Urinary bladder (tissue), 4 donors: ENCODE measurements at places on chromosomes 2 and 18. TPM values are rescaled to one million over a fixed set of nuclear protein-coding genes. Genes with fewer than 3 reads are reported as not detected.

The PDE1A gene
- 49.9 TPM for total RNA-seq

DNA sequence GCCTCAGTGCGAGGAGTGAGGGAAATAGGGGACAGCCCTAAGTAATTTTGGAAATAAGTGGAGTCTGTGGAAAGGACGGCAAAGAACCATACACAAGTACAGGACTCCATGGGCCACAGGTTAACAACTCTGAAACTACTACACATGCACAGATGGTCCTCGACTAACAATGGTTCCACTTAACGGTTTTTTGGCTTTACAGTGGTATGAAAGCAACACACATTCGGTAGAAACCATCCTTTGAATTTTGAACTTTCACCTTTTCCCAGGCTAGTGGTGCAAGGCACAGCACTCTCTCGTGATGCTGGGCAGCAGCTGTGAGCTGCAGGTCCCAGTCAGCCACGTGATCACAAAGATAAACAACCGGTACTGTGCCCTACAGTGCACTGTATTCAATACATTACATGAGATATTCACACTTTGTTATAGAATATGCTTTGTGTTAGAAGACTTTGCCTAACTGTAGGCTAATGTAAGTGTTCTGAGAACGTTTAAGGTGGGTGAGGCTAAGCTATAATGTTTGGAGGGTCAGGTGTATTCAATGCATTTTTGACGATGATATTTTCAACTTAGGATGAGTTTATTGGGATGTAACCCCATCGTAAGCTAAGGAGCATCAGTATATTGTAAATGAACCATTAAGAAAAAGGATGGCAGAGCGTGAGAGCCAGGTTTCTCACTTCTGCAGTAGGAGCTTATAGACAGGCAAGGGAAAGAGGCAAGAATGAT is 44.6 kb downstream of the TBC1D8 start:
- DNase-seq: no peak

- no peak for DNase-seq
These were observed 93.8 kb upstream of the ZBTB14 start for GRCh38 chr18:5389356-5389755.

- DNase-seq: no peak
These were observed 27.5 kb downstream of the ZNF516 start for GRCh38 chr18:76467371-76468190.

The BCL2L11 gene
- total RNA-seq: 10.2 TPM

The MYOM1 gene
- 41.9 TPM for total RNA-seq

- DNase-seq: no peak
These were observed at the start of gene REEP1 for GRCh38 chr2:86337244-86337835. Gene REEP1, minus strand, starts transcription at chr2:86337626. Its CDS starts 116 bp downstream, at chr2:86337510.

DNA sequence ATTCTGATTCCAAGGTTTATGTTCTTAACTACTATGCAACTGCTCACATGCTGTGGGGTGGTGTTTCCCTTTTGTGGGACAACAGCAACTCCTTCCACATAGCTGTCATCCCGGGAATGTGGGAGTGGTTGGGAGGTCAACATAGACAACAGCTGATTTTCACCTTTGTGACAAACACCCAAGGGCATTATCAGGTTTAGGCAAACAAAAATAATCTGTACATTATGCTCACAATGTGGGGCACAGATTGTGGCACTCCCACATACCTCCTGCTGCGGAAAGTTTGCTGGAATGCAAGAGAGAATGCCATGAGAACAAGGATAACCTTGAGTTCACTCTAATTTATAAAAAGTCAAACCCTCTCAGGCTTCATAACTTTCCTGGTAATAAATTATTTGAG is 582.6 kb downstream of the CNTNAP5 start:
- DNase-seq: no peak

The RAB6C gene
- total RNA-seq: 0.11 TPM

- no peak for DNase-seq
These were observed 73.7 kb upstream of the TGFA start for GRCh38 chr2:70627211-70627898.

DNA sequence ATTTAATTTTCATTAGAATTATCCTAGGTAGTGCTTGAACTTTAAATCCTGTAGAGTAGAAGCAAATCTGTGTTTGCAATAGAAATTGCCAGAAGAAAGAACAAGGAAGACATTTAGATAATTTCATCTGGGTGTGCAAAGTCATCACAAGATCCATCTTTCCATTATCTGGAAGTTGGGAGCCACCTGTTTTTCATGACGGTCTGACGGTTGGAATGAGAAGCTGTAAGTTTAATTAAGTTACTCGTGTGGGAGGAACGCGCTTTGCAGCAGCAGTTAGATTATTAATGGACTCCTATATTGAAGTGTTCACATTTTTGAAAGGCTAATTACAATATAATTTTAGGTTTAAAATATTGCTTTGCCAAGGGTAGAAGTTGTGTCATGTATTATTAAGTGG is 69.9 kb upstream of the PARD3B start:
- no peak for DNase-seq

The SAP130 gene
- 5.5 TPM for total RNA-seq

DNA sequence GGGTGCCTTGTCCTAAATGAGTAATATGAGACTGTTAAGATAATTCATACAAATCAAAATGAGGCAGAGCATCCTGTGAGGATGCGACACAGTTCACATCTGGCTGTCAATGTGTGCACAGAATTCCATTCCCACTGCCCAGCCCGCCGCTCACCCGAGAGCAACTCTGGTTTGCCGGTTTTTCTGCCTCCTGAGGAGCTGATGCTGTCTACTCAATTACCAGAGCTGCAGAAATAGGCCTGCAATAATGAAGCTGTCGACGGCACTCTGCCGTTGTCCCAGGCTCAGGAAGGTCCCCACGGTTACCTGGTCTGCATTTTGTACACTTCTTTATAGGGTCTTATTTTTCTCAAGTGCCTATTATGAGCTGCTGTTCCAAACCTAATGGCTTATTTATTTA is 55.7 kb upstream of the LYPD1 start:
- DNase-seq: no peak

The IMPA2 gene
- total RNA-seq: 38.2 TPM

- no peak for DNase-seq
These were observed 11.2 kb downstream of the POU3F3 start for GRCh38 chr2:104865096-104865470.

DNA sequence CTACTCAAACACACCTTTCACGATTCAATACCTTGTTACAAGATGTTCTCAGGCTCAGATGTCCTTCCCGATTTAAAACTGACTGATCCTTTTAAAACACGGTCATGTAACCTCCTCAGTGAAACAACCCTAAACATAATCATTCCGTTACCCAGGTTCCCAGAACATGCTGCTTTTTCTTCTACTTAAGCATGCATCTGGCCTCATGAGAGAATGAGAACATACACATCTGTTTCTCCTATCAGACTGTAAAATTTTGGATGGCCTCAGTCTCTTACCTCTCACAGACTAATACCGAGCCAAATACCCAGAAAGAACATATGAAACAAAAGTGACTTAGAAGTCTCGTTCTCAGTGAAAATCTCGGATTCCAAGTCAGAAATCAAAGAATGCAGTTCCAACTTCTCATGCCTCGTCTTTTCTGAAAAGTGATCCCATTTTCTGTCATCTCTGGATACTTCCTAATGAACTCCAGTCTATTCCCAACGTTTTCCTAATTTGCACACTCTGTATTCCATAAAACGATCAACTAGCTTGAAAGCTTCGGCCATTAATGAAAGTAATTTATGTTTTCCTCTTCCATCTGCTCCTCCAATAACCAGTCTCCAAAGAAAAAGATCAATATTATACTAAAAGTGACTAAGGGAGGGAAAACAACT is 919 bp downstream of the SF3B1 start:
- DNase-seq: no peak

DNA sequence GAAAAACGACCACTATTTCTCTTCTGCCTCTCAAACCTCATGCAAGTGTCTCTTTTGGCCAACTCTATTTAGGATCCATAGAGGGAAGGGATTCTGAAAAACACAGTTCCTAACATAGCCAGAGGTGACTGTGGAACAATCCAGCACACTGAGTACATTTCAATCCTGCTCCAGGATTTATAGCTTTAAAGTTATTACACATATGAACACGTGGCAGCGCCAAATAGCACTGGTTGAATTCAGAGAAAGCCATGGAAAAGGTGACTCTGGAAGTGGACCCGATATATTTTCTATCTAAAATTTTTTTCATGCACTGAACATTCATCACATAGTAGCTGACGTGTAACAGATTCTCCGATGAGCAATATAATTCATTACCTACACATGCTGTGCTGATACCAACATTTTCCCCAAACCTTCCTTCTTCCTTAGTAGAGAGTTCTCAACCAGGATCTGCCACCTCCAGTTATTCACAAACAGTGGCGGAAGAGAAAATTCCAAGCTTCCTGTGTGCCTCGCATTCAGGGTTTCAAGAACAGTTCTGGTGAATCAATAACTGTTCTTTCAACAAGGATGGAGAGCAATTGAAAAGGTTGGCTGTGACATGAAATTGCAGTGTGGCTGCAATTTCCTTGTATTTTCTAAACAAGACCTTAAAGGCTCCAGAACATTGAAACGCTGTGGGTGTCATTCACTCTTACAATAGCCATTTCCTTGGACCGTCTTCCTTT is 25.7 kb upstream of the TTR start:
- DNase-seq: no peak

DNA sequence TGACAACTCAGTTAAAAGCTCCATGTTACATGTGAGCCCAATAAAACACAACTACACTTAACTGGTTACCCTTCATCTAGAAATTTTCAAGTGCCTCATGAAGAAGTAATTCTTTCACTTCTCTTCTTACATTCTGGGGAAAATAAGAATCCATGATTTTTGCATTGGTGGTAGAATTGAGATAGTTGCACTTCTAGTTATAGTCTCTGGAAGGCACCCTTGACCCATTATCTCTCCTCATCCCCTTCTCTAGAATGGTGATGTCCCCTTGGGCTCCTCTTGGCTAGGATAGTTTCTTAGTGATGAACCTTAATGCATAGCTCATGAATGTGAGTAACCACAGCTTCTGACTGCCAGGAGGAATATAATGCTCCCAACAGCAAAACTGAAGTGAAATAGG is 3.6 kb downstream of the LGALSL start:
- DNase-seq: no peak

DNA sequence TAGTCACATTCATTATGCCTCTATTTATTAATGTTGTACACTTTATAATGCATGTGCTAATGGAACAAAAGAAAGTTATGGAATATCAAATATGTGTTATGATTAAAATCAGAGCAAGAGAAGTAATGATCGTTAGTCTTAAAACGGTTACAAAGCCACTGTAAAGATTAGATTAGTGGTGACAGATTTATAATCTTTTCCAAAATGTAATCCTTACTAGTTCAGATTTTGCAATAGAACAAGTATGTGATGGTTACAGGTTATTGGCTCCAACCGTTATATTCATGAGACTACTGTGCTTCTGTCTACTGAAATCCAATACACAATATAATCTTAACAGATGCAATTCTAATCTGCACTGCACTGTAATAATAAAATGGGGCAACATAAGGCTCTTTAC is 180.6 kb downstream of the ZNF521 start:
- DNase-seq: no peak

DNA sequence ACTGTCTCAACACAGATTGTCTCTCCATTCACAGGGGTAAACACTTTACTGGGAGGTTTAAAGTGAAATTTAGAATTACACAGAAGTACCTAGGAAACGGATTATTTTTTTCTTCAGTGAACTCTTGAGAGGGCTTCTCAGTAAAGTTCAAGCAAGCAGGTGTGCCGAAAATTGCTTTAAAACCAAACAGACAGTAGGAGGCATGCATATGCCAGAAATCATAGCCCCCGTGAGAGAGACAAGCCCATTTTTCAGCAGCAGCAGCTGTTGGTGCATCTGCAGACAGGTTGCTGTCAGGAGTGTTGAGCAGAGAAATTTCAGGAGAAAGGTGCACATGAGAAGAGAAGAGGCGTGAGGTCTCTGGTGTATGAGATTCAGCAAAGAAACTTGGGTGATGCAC is 2115.5 kb upstream of the CELF4 start:
- no peak for DNase-seq

DNA sequence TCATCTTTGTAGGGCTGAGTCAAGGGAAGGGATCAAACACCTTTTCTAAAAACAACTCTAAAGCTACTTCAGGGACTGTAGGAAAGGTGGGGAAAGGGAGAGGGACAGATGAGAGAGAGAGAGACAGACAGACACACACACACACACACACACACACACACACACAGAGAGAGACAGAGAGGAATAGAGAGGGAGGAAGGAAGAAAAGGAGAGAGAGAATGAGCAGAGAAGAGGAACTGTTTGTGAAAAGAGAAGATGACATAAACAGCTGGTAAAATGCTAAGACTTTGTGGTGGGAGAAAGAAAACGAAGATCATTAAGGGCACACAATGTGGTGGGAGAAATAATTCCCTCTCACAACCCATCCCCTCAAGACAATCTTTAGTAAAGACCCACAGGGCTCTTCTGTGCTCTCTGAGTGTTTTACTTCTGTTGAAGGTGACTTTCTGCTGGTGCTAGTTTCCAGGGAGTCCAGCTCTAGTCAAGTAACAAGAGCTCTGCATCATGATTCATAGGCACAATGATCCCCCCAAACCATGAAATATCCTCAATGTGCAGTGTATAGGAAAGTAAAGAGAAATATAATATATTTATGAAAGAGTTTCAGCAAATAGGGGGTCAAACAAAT is 77.2 kb upstream of the STK17B start:
- no peak for DNase-seq

The INHA gene
- not detected for total RNA-seq

DNA sequence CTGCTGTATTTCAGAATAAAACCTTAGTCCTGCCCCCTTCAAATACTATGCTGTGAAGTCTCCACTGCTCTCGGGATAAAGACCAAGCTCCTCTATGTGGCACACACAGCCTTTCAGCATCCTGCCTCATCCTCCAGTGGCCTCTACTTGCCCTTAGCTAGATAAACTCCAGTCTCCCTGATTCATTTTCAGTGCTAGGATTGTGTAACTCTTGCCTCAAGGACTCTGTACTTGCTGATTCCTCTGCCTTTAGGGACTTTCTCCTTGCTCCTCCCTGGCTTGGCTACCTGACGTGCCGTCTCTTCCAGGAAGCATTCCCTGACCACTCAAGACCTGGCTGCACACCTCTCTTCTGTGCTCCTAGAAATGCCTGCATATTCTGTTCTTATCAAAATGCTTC is 416.7 kb downstream of the MTX2 start:
- DNase-seq: no peak

GRCh38 chr18:23918395-23919032 is 96.0 kb upstream of the TTC39C start:
- peak; percentile 40 for DNase-seq

DNA sequence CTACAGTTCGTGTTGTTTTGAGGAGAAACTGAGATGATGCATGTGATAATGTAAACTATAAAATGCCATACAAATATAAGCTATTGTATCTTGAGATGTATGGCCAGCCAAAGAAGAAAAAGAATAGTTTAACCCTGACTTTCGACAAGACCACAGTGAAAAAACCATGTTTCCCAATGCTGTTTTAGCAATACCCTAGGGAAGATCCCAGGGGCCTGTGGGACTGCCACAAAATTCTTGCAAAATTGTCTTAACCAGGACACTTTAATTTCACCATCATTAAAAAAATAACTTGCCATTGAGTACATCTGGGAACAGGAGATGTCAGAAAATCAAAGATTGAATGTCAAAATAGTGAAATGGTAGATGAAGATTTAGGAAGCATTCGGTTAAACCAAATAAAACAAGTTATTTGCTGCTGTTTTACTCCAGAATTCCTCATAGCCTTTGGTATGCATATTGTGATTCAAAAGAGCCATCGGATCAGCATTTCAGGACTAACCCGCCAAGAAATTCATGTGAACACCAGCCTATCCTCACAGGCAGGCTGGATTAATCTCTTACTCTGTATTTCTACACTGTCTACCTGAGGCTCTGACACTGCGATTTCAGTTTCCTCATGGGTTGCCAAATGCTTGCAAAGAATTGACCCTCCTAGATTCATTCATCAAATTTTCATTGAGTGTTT is 49.0 kb upstream of the SP3 start:
- DNase-seq: no peak
